GM13977 (cell line): ENCODE measurements at places on chromosomes 12 and 14.

DNA sequence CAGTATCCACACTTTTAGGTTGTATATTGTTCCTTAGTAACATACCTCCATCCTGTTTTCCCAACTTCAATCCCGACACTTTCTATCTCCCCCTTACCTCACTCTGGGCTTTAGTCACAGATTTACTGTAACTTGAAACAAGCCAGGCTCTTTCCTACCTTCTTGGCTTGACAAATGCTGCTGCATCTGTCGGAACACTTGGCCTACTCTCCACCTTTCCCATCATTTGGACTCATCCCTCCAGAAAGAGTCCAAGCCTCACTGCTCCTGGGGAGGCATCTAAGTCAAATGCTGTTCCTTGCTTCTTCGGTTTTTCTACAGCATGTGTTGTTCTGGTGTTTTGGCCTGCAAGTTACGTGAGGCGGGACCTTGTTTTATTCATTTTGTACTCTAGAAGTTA lies 142.4 kb downstream of the DACT1 start:
- no peak for DNase-seq

- DNase-seq, result no peak
Measured at GRCh38 chr14:21702316-21702715, 28.7 kb upstream of the OR4E1 start.

DNA sequence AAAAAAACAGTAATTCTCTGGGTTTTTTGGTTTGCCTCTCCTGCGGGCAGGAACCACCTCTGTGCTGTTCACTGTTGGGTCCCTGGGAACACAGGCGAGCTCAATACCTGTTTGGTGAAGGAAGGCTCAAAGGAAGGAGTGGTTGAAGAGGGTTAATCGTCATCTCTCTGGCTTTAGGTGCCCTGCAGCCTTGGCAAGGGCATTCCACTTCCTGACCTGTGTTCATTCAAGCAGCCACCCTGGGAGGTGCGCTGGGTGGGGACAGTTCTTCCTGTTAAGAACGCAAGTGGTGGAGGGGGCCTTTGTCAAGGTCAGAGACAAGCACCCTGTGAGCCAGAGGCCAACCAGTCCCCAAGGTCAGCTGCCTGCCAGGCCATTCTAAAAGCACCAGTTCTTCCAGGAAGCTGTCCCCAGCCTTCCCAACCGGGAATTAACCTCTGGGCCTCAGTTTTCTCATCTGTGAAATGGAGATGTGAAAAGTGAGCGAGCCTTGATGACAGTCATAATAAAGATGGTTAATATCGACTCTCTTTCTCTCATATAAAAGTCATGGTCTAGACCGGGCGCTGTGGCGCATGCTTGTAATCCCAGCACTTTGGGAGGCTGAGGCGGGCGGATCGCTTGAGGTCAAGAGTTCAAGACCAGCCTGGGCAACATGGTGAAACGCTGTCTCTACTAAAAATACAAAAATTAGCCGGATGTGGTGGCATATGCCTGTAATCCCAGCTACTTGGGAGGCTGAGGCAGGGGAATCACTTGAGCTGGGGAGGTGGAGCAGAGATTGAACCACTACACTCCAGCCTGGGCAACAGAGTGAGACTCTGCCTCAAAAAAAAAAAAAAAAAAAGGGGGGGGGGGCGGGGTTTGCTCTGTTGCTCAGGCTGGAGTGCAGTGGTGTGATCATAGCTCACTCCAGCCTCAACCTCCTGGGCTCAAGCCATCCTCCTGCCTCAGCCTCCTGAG lies 6.1 kb downstream of the RHOF start:
- no peak for DNase-seq

GRCh38 chr14:79596551-79596950 lies 614.8 kb downstream of the DIO2 start:
- no peak for DNase-seq

GRCh38 chr12:100229036-100229635 lies 28.5 kb downstream of the ACTR6 start:
- no peak for DNase-seq

DNA sequence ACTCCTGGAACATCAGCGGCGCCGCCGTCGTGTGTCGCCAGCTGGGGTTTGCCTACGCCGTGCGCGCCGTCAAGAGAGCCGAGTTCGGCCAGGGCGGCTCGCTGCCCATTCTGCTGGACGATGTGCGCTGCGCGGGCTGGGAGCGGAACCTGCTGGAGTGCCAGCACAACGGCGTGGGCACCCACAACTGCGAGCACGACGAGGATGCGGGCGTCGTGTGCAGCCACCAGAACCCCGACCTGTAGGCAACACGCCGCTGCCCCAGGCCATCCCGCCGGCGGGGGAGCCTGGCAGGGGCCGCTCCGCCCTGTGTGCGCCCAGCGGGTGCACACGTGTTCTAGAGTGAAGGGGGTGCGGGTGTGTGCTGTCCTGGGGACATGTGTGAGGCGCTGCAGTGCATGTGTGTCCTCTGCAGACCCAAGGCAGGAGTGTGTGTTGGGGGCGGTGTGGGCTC lies 8.7 kb upstream of the CYP46A1 start:
- DNase-seq, result no peak

DNA sequence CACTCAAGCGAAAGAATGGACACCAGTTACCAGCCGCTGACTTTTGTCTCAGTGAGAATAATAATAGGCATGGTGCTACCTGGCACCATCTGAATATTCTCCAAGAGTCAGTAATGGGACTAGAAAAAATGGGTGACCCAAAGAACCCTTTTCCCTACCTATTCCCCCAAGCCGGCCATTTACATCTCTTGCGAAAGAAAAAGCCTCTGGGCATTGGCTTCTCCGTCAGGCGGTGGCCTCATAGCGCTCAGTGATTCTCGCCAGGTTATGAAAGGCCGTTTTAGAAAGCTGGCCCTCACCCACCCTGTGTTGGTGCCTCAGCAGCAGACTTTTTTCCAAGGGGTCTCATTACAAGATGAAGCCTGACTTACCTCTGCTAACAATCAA lies 523 bp upstream of the SLC6A15 start:
- DNase-seq, result no peak

DNA sequence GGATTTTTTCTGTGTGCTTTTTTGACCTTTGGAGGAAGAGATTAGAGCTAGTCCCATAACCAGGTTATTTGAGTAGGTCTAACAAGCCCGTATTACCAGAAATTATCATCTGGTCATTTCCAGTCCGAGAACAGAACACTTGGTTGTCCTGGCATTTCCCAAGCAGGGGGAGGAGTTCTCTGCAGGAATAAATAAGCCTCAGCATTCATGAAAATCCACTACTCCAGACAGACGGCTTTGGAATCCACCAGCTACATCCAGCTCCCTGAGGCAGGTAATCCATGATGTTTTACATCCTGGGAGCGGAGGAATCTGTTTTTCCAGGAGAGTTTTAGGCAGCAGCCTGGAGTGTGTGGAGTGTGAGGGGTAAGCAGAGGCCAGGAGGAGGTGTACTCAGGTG lies at the start of gene SERPINA3:
Gene SERPINA3 (plus strand): TSS at position 218 of the 400 bp plus-strand sequence. CDS start 2,051 bp downstream, outside the sequence.
- DNase-seq, result no peak

DNA sequence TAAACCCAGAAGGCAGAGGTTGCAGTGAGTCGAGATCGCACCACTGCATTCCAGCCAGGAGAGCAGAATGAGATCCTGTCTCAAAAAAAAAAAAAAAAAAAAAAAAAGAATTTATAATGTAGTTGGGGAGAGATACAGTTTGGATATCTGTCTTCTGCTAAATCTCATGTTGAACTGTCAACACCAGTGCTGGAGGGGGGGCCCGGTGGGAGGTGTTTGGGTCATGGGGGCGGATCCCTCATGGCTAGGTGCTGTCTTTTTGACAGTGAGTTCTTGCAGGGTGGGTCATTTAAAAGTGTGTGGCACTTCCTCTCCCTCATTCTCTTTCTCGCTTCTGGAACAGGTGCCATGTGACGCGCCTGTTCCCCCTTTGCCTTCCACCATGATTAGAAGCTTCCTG lies 32.8 kb downstream of the CLIP1 start:
- no peak for DNase-seq

- DNase-seq, result no peak
Measured at GRCh38 chr12:54605138-54605970, 16.9 kb upstream of the PPP1R1A start.

DNA sequence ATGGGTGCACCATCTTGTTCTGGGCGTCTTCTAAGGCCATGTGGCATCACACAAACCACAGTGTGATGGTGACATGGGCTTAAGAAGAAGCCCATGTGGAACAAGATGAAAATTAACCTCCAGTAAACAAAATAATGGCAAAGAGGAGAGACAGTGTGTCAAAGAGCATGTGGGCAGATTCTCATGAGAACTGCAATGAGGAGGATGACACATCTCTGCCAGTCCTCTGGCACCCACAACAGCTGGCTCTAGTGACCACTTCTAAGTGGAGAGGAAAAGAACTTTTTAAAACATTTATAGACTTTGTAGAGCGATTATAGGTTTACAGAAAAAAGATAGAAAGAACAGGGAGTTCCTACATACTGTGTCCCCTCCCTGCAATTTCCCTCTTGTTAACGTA lies 401.4 kb downstream of the ATP23 start:
- DNase-seq, result no peak

DNA sequence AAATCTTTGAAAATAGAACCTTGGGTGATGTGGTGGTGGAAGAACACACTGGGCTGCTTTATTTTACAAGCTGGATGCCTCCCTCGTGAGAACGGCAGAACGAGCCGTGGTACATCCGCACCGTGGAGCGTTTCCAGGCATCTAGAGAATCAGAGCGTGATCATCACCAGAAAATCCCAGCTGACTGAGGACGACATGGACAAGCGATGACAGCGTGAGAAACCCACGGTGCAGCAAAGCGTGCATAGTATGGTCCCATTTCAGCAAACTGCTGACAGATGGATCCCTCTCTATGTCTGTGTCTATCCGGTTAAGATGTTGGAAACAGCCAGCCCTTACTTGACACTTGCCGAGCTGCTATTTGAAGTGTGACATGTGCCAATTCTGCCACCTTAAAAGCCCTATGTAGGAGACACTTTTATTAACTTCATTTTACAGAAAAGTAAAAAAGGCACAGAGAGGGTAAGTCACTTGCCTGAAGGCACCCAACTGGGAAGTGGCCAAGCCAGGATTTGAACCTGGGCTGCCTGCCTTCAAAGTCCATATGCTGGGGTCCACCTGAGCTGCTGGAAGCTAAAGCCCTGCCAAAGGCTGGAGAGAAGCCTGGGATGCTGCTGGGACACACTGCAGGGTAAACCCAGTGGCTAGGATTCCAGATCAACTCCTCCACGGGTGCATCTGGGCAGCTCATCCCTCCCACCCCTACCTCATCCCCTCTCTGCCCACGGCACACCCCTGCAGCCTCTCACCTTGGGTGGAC lies 14.9 kb downstream of the SCARB1 start:
- DNase-seq, result no peak
